ENCODE measurements at places on chromosomes 2 and 18.

DNA sequence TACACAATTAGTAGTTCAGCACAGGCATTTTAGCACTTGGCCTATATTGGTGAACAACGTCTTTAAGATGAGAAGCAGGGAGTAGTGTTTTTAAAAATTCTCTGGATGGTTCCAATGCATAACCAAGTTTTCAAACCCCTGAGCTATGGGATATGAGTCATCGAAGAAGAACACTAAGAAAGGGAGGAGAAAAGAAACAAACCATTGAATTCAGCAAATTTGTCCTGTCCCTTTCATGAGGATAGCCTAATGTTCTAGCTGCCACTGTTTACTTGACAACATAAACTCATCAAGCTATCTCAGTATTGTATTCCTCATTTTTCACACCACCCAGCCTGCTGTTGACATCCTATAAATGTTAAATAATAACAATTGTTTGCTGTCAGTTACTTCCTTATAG is 158.0 kb downstream of the BARD1 start:
- no peak for DNase-seq

DNA sequence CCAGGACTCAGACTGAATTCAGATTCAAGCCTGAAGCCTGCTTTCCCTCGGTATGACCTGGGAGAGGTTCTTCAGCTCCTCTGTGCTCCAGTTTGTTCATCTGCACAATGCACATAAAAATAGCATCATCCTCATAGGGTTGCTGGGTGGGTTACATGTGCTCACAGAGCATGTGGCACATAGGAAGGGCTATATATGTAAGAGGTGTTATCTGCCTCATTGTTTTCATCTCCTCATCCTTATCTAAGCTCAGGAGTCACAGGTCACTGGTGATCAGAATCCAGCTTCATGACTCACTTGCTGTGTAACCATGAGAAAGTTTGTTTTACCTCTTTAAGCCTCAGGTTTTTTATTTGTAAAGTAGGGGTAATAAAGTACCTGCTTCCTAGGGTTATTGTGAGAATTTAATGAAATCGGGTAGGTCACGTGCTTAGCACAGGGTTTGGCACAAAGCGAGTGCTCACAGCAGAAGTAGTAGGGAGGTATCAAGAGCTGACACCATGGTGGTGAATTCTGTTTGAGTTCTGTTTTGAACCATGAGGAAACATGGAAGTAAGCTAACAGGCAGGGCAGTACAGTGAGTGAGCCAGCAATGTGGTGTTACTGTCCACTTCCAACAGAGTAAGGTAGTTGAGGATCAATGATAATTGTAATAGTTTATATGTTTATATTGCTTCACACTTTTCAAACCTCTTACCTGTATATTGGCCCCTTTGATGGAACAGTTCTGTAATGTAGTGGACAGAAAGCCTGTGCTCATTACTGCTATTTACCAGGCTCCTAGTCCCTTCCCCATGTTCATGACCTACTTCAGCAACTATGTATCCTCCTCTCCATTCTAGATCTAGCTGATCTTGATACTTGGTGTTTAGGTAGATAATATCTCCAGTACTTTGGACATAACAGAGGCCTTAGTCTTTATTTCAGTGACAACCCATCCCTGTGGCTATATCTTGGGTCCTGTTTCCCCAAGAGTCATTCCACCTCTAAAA is 141.4 kb upstream of the LTBP1 start:
- DNase-seq: no peak

DNA sequence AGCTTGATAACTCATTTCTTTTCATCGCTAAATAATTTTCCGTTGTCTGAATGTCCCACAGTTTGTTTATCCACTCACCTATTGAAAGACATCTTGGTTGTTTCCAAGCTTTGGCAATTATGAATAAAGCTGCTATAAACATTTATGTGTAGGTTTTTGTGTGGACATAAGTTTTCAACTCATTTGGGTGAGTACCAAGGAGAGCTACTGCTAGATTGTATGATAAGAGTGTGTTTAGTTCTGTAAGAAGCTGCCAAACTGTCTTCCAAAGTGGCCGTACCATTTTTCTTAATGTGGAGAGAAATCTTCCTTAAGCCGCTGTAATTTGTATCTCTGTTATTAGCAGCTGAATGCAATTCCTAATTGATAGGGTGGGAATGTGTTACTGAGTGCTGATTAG is 11.4 kb upstream of the CTIF start:
- no peak for DNase-seq

- DNase-seq: no peak
These were observed 7.1 kb downstream of the ZNF407 start for GRCh38 chr18:74604774-74605173.

GRCh38 chr2:65661980-65662653 is 229.7 kb upstream of the SPRED2 start:
- DNase-seq: no peak

DNA sequence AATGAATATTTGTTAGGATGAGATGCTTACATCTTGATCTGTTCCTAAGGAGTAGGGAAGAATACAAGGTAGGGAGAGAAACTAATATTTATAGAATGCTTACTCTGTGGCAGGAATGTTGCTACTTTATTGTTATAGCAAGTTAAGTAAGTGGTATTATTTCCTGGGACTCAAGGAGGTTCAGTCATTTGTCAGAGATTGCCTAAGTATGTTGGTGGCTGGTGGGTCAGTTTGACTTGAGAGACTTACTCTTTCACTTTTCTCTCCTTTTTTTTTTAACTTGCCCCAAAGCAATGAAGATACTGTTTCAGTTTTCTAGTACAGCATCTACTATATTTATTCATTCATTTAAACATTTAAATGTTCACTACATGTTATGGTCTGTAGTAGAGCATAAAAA is 209.2 kb upstream of the STON1 start:
- no peak for DNase-seq

GRCh38 chr2:3486047-3487027 is 33.0 kb downstream of the ADI1 start:
- DNase-seq: no peak

GRCh38 chr18:33699372-33699771 is 121.4 kb downstream of the ASXL3 start:
- no peak for DNase-seq

- no peak for DNase-seq
These were observed 25.0 kb upstream of the TMBIM1 start for GRCh38 chr2:218317303-218317630.

- no peak for DNase-seq
These were observed 14.6 kb downstream of the THNSL2 start for GRCh38 chr2:88184762-88185161.

GRCh38 chr2:228705318-228705717 is 523.8 kb upstream of the SPHKAP start:
- no peak for DNase-seq

DNA sequence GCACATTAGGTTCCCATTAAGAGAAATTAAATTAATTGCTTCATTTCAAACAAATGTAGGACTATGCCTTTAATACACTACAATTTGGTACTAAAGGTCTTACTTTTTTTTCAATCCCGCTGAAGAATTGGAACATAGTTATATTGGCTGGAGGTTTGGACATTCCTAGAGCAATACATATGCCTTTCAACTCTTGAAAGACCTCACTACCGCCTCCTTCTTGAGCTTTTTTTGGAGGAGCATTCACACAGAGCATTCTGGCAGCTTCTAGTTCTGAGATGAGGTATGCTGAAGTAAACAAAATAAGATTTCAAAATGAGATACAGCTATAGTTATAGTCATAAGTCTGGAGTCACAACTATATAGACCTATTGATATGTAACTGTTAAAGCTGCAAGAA is 10.9 kb downstream of the FAM98A start:
- DNase-seq: no peak

GRCh38 chr2:6676776-6677175 is 188.9 kb downstream of the CMPK2 start:
- DNase-seq: no peak

GRCh38 chr2:177334940-177335543 is 57.5 kb upstream of the AGPS start:
- DNase-seq: no peak

GRCh38 chr2:147937744-147938349 is 82.7 kb downstream of the ORC4 start:
- no peak for DNase-seq

- DNase-seq: no peak
These were observed 502.2 kb downstream of the NRXN1 start for GRCh38 chr2:50529600-50530218.

- no peak for DNase-seq
These were observed 88.3 kb downstream of the AGAP1 start for GRCh38 chr2:235582081-235582686.

DNA sequence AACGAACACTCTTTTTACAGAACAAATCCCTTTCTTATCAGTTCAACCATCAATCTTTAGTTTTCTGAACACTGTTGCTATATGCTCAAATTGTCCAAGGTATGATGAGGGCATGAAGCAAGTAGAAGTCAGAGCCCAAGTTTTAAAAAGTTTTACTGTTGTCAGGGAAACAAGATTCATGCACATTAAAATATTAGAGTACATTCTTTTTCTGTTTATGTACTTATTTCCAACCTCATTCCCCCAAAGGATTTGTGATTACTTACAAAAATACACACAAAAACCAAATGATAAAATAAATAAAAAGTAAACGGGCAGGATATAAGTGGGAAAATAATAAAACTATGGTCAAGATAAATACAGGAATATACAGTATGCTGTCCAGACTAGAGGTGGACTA is 15.4 kb downstream of the NCKAP5 start:
- DNase-seq: no peak

DNA sequence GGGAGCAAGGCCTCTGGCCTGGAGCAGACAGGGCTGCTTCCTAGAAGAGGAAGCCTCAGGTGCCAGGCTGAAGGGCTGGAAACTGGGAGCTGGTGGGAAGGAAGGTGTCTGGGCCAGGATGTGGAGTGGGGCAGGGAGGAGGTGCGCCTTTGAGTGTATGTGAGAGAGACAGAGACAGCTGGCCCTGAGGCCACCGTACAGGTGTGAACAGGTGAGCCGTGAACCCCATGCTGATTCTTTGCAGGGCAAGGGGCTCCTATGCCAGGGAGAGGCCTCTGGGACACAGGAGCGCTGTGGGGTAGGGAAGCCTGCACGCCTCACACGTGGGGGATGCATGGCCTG is 16.3 kb downstream of the ZFP36L2 start:
- DNase-seq: no peak

DNA sequence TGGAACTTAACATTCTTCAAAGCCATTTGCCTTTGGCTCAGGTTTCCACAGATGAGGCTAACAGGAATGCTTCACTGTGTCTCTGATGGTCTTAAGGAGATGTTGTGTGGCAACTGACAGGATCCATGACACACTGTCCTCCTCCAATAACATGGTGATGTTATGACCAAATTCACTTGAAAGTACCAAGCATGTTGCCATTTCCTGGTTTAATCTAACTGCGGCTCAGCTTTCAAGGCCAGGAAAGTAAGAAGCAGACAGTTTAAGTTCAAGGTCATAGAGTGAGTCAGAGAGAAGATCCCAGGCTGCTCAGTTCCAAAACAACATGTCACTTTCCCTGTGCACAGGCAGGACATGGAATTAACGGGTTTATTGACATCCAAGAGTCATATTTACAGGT is 513.6 kb downstream of the STK39 start:
- DNase-seq: no peak

DNA sequence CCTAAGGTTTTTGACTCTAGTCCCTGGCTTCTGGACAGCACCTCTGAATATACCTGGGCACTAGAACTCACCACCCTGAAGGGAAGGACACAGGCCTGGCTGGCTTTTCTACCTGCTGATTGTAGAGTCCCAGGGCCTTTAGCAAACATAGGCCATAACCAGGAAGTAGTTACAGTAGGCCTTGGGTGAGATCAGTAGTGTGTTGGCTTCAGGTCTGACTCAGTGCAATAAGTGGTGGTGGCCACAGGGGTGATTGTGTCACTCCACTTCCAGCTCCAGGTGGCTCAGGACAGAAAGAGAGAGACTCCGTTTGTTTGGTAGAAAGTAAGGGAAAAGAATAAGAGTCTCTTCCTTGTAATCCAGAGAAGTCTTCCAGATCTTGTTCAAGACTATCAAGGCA is 101.7 kb upstream of the LGALSL start:
- no peak for DNase-seq

- DNase-seq: no peak
These were observed 32.2 kb upstream of the LPIN2 start for GRCh38 chr18:3044931-3045698.

DNA sequence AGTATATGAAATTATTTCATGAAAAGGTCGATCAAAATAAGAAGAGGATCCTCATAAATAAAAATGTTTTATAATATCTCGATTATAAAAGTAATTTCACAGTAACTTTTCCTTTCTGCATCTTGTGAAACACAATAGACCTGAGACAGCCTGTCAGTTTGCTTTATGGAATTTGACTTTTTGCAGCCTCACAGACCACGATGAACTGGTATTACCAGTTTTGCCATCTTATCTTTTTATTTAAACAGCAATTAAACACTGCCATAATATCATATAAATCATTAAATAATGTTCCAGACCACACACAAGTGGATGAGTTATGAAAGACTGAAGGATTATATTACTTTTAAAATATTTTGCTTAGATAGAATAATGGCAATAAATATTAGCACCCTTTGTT is 10.7 kb upstream of the GALNT3 start:
- no peak for DNase-seq

GRCh38 chr2:171266102-171266501 is 105.4 kb upstream of the TLK1 start:
- DNase-seq: no peak

GRCh38 chr2:185274718-185275484 is 463.7 kb upstream of the FSIP2 start:
- no peak for DNase-seq

- DNase-seq: peak; percentile 22
These were observed 21.1 kb downstream of the MBP start for GRCh38 chr18:77111449-77111848.

DNA sequence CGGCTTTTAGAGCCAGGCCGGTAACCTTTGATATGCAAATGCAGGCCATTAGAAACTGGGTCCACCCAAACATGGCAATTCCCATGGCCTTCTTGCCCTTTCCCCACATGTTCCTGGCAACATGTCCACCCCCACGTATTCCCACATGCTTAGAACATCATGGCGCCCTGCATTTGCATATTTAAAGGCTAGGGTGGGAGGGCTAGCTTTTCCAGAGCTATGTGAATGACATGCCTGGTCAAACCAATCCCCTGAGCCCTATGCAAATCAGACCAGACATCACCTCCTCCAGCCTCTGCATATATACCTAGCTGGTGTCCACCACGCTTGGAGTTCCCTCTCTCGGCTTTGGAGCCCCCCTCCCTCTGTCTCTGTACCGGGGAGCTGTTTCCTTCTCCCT is 481.9 kb downstream of the CDH2 start:
- DNase-seq: no peak
